T-cell (primary cell): ENCODE measurements at places on chromosomes 1 and 21. TPM values are rescaled to one million over a fixed set of nuclear protein-coding genes. Genes with fewer than 3 reads are reported as not detected.

GRCh38 chr1:112985123-112985522 is 29.1 kb upstream of the SLC16A1 start:
- no peak overlapping the region for H3K27ac ChIP-seq
- H3K27me3 ChIP-seq = no peaks in the 10 kb centered on the region
- no peaks in the 10 kb centered on the region for H3K36me3 ChIP-seq
- no peak overlapping the region for H3K4me3 ChIP-seq
- no peak for DNase-seq

TTF2 gene
- 26.7 TPM for total RNA-seq

ADAM30 gene
- total RNA-seq = not detected

KANK4 gene
- not detected for total RNA-seq
